ENCODE measurements at places on chromosomes 12 and 14.

DNA sequence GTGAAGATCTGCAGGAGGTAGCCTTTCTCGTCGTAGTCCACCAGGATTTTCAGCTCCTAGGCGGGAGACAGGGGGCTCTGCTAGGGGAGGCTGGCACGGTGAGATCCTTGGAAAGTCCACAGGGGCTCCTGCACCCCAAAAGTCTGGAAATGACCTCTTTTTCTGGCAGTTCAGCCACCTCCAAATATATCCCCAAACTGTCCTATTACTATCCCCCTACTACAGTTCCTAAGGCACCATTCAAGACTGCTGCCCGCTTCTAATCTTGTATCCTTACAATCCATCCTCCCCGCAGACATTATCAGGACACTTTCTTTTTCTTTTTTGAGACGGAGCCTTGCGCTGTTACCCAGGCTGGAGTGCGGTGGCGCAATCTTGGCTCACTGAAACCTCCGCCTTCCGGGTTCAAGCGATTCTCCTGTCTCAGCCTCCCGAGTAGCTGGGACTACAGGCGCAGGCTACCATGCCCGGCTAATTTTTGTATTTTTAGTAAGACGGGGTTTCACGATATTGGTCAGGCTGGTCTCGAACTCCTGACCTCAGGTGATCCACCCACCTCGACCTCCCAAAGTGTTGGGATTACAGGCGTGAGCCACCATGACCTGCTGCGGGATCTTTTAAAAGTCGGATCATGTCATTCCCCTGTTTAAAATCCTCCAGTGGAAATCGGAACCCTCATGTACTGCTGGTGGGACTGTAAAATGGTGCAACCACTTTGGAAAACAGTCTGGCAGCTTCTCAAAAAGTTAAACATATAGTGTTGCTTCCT is 18.5 kb downstream of the HPD start:
- no peak for DNase-seq

- DNase-seq, result no peak
Measured at GRCh38 chr12:92041742-92042141, 103.9 kb downstream of the BTG1 start.

GRCh38 chr12:122086641-122087285 is 8.2 kb downstream of the MLXIP start:
- no peak for DNase-seq

DNA sequence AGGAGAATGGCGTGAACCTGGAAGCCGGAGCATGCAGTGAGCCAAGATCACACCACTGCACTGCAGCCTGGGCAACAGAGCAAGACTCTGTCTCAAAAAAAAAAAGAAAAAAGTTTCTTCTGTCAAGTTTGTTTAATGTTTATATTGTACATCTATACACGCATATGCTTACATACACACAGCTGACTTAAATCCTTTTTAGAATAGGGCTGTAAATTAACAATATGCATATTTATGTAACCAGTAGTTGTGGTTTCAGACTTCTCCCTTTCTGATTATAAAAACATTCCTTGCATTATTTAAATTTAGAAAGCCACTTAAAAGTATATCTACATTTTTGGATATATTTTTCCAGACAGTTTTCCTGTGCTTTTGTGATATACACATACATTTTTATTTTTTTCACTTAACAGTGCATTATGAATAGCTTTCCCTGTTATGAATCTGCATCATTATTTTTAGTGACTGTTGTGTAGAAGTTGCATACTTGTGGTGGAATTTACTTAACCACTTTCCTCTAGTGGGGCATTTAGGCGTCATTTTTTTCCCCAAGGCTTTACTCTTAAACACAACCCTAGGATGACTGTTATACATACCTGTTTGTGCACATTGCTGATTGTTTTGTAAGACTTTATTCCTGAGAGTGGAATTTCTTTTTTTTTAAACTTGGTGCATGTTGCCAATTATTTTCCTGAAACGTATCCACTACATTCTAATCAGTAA is 29.4 kb downstream of the POLR3B start:
- DNase-seq, result no peak

- DNase-seq, result no peak
Measured at GRCh38 chr12:74775276-74775675, 237.6 kb downstream of the ATXN7L3B start.

DNA sequence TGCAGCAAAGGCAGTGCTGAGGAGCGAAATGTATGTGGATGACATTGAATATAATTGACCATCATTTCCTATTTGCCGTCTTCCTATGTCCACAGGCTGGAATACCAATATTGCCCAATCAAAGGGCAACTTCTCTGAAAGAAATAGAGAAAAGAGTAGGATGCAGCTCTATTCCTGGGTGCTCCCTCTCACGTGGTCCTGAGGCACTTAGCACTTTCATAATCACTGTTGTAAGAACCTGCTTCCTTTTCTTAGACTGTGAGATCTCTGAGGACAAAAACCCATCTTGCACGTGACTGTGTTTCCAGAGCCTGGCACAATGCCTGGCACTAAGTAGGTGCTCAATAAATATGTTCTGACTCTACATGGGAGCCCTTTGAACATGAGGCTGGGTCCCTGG is 122.7 kb upstream of the CPM start:
- DNase-seq, result no peak
